ENCODE measurements at places on chromosomes 16 and 17.

- DNase-seq: no peak
Observed at GRCh38 chr17:12644623-12645022, 21.1 kb upstream of the MYOCD start.

DNA sequence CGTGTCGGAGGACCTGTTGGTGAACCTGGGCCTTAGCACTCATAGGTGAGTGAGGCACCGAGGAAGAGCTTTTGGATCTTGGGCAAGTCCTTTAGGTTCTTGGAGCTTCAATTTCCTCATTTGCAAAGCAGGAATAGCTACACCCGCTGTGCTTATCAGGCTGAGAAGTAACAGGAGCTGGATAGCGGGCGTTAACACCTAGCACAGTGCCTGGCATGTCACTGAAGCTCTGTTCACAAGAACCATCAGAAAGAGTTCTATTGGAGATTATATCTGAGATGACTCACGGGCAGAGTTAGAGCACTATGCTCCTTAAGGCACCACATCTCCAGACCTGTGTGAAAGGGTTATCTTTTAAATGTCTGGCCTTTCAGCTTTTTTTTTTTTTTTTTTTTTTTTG lies 12.8 kb downstream of the MEOX1 start:
- DNase-seq: no peak

- no peak for DNase-seq
Observed at GRCh38 chr17:57401556-57402488, 145.5 kb downstream of the MSI2 start.

DNA sequence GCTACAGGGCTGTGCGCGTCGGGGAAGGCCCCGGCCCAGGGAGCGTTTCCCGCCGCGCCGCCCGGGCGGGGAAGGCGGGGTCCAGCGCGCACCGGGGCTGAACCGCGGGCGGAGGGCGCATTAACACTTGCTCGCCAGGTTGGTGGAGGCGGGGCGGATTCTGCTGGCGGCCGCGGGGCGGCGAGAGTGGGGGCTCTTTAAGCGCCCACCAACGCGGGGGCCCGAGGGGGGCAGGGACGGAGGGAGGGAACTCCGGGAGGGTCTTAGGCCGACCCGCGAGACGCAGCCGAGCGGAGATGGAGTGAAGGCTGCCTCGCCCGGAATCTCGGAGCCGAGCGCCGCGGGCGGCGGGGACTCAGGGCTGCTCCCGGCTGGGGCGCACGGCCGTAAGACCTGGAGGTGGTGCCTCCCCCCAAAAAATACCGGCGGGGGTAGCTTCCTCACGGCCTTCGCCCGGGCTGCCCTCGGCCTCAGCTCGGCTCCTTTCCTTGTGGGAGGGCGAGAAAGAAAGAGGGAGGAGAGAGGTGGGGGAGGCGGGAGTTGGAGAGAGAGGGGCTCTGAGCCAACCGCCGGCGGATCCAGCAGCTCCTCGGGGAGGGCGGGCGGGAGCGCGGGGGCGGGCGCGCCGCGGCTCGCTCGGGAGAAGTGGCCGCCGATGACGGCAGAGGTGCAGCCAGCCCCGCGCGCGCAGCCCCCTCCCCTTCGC lies 415 bp upstream of the FOXF1 start:
- no peak for DNase-seq

DNA sequence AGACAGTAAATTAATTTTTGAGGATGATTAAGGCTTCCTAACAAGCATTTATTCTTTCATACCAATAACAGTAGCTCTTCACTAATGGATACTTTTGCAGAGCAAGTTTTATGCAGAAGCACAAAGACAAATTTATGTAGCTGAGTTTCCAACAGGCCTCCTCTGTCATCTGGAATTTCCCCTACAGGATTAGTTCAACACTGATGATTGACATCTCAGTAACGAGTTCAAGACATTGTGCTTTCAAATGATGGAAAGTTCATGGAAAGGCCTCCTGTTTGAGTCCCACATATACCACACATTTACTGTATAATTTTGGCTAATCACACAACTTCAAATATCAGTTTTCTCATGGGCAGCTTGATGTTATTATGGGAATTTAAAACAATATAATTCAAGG lies 40.6 kb downstream of the ABCA10 start:
- DNase-seq: no peak

DNA sequence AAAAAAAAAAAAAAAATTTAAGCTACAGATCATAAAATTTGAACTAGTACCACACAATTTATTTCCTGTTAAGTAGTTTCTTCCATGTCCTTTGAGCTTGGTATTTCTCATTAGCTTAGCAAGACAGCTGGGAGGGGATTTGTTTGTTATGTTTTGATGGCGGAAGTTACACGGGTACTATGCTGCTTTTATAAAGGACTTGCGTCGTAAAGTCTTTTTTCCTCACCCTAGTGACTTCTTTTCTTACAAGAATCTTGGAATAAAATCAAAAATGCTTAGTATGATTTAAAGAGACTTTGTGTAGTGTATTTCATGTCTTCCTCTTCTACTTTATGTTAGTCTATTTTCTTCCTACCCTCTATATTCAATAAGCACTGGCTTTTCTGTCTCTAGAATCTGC lies 89.1 kb downstream of the NLK start:
- no peak for DNase-seq

- no peak for DNase-seq
Observed at GRCh38 chr17:33925649-33926048, 329.4 kb upstream of the CCL2 start.

GRCh38 chr16:11076259-11077018 lies 132.1 kb downstream of the CLEC16A start:
- no peak for DNase-seq

- DNase-seq: no peak
Observed at GRCh38 chr16:84444476-84444875, 60.0 kb downstream of the MEAK7 start.

- no peak for DNase-seq
Observed at GRCh38 chr16:12802661-12803060, 1.0 kb downstream of the CPPED1 start.

DNA sequence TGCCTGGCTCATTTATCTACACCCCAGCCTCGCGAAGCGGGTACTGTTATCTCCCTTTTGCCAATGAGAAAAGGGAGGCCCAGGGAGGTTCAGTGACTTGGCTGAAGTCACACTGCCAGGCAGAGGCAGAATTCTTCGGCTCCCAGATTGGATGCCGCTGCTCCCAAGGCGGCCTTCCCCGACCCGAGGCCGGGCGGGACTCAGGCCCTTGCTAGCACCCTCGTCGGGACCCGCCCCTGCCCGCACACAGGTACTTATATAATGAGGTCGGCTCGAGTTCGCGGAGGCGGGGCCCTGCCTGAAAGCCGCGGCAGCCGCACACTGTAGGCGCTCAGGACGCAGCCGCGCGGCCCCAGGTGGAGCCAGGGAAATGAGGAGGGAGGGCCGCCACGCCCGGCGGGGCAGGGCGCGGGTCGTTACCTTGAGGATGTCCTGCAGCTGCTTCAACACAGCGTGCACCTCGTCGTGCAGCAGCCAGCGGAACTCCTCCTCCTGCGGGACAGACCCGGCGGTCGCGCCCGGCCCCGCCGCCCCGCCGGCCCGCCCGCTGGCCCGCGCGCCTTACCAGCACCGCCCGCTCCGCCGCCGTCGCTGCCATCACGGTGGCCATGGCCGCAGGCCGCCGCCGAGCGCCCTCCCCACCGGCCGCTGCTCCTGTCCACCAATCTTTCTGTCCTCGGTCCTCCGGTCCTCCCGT lies at the start of gene ROGDI:
TSS of gene ROGDI (minus strand) at position 672 of the 697 bp plus-strand sequence. CDS start at position 610, 62 bp downstream.
- DNase-seq: peak; percentile 49

DNA sequence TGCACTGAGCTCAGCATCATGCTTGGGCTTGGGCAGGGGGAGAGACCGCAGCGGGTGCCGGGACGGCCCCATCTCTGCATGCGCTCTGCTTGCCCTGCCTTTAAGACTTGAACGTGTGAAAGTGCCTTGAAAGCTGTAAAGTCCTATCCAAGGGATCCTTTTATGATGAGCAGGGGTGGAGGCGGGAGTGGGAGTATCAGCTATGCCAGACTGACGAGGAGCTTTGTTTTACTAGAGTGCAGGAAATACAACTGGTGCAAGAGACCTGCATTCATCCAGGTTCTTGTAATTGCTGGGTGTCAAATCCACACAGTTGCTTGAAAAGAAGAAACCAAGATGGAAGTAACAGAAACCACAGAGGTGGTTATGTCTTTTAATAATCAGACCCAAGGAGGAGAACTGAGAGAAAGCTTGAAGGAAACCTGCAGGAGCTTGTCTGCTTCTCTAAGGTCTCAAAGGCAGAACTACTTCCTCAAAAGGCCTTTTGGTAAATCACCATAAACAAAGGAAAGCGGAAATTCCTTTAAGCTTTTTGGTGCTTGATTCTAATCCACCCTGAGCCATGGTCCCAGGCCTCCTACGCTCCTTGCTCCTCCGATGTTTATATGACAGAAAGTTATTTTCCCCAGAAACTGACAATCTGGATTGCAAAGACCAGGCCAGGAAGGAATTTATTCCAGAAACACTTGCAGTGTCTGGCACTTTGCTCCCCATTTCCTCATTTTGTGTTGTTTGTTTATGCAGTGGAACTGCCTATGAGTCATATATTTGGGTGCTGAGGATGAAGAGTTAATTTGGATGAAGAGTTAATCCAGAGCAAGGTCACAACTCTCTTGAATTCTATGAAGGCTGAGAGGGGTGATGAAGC lies 51.3 kb upstream of the FBXO47 start:
- no peak for DNase-seq

DNA sequence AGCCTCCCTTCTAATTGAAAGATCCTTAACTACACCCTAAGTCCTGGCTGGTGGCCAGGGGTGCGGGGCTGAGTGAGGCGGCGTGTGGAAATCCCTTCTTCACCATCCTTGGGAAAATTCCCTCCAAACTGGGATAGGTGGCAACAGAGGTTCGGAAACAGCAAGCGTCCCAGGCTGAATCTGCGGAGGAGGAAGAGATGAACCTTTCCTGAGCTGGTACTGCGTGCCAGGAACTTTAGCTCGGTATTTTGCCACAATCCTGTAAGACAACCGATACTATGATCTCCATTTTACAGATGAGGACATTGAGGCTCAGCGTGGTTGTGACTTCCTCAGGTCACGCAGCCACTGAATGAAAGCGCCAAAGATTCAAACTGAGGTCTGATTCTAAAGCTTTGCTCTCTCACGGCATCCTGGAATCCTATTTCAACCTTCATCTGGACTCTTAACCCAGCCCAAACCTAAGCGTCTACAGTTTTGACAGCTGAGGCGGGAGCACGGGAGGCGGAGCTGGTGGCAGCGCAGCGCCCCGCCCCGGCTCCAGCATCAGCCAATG lies 583 bp upstream of the CYLD start:
- no peak for DNase-seq
